Gastroesophageal sphincter (tissue), 4 donors: ENCODE measurements at places on chromosomes 12 and 14.

DNA sequence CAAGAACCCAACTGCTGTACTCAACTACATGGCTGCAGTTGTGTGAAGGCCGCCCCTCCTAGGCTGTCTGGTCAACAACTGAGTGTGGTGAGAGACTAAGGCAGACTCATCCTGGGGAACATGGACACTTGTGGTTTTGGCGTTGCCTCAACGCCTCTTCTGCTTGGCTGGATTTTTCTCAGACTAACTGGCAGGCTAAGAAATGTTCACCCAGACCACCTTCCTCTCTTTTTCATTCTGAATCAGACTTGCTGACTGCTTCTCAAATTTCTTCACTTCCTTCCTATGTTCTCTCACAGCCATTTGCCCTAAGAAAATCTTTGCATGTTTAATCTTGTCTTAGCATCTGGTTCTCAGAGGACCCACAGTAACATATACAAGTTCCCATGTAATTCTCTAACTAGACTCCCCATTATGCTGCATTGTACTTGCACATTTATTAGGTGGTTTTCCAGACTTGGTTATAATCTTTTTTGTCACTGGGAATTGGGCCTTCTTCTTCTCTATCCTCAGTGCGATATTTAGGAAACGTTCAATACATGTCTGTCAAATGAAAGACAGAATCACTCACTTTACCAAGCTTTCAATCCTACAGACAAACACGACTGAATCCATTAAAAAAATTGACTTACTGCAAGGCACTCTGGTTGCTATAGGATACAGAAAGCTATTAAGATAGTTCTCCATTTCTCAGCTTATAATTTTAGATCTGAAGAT lies 327.6 kb downstream of the CCER1 start:
- ATAC-seq: no peak

DNA sequence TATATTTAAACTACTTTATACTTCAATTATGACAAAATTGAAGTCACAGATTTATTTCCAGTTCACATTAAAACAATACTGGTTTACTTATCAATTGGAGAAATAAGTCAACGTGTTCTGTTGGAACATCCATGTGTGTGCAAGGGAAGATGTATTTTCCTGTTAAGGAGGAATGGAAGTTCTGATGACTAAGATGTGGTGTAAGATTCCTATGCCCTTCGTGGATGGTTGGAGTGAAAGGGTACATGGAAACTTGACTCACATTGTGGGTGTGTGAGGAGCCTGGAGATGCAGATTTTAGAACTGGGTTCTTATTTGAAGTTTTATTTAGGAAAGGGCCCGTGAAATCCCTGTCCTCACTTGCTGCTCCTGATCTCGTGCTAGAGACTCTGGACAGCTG lies 95.3 kb downstream of the CATSPERB start:
- ATAC-seq: no peak

DNA sequence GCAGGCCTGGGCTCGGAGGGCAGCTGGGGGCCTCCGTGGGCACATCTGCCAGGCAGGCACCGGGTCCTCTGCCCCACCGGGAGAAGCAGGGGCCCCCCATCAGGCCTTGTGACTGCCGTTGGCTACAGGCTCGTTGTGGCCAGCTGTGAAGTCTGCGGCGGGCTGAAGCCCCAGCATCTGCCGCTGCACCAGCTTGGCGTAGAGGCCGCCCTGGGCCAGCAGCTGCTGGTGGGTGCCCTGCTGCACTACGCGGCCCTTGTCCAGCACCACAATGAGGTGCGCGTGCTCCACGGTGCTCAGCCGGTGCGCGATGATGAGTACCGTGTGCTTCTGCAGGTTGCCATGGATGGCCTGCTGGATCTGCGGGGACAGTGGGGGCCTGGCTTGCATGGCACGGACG lies 33.9 kb upstream of the VPS37B start:
- no peak for ATAC-seq

- ATAC-seq: peak; percentile 90
These were observed 44.8 kb downstream of the GCH1 start for GRCh38 chr14:54857830-54858269.

- ATAC-seq: no peak
These were observed at the start of gene CTSG for GRCh38 chr14:24576182-24576581. TSS of gene CTSG (minus strand) at chr14:24576250. CDS start at chr14:24576223, 27 bp downstream.

GRCh38 chr14:102545461-102546265 lies 36.1 kb upstream of the ANKRD9 start:
- no peak for ATAC-seq

DNA sequence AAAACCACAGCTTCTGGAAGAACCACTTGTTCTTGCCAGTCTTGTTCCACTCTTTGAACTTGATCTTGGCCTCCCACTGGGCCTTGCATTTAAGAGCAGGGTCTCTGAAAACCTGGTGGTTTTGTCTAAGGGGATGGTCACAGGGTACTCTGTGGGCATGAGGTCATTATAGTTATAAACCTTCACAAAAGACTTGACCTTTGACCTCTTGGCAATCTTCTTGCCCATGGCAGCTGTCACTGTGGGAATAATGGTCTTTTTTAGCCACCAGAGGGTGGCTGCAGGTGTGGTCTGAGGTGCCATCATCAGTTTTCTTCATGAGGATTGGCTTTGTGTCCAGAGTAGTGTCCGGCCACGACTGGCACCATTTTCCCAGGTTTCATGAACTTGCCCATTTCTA lies 9.1 kb downstream of the ATP6V0A2 start:
- no peak for ATAC-seq

DNA sequence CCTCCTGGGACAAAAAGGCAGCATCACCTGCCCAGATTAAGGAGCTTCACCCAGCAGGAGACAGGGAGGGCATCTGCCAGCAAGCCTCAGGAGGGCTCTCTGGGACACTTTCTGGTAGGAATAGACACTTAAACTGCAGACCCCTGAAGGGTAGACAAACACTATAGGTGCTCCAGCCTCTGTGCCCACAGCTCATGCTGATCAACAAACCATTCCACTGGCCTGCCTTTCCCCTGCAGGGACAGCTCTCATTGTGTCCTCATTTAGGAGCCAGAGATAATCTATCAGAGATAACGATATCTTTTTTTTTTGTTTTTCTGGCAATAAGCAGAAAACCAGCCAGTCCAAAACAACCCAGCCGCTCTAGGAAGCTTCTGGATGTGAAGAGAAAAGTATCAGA lies 251.8 kb upstream of the CCDC196 start:
- ATAC-seq: no peak

DNA sequence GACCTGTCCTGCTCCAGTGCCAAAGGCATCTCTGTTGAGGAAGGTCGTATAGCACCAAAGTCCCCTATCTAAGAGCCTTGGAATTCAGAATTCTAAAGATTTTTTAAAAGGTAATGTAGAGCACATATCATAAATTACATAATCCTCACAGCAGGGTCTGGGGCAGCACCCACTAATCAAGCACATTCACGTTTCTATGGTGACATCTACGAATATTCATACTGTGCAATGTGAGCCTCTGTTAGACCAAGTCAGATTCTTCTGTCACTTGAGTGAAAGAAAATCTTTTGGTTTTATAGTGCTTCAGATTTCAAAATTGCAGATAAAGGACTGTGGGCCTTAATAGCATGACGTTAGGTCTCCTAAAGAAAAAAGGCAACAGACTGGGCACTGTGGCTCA lies 13.1 kb upstream of the TMEM229B start:
- ATAC-seq: no peak

DNA sequence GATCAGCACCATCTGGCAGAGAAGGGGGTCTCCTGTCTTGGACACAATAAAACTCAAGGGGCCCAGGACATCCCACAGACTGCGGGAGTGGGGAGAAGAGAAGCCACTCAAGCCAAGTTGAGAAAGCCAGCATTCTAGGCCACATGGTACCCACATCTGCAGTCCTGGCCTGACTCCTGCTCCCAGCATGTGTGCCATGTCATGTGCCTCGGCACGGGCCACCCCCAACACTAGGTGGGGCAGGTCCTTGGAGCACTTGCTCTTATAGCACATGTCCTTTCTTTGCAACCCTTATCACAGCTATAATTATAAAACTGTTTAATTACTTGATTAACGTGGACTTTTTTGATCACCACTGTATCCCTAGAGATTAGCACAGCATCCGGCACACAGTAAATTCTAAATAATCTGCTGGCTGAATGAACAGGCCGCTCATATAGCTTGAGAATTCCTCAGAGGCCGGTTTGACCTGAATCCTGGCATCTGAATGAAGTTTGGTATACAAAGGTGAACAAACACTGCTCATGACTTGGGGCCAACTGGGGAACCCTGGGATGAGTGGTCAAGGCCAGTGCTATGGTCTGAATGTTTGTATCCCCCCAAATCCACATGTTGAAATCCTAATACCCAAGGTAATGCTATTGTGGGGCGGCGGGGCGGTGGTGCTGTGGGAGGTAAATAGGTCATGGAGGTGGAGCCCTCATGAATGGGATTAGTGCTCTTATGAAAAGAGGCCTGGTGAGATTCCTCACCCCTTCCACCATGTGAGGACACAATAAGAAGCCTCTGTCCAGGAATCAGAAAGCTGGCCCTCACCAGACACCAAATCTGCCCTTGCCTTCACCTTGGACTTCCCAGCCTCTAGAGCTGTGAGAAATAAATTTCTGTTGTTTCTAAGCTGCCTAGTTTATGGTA lies 6.6 kb downstream of the NCKAP5L start:
- no peak for ATAC-seq

DNA sequence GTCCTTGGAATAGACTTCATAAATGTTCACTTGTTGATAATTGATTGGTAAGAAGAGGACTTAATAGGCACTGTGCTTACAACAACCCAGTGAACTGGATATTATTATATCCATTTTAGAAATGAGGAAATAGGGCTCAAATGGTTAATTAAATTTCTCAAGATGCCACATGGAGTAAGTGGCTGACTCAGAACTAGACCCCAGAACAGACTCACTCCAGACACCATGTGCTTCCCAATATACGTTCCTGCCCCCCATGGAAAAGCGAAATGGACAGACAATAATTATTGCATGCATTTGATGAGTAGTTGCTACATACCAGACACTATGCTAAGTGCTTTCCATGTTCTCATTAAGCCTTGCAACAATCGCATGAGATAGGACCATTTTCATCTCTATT lies 895 bp upstream of the ANKS1B start:
- no peak for ATAC-seq

DNA sequence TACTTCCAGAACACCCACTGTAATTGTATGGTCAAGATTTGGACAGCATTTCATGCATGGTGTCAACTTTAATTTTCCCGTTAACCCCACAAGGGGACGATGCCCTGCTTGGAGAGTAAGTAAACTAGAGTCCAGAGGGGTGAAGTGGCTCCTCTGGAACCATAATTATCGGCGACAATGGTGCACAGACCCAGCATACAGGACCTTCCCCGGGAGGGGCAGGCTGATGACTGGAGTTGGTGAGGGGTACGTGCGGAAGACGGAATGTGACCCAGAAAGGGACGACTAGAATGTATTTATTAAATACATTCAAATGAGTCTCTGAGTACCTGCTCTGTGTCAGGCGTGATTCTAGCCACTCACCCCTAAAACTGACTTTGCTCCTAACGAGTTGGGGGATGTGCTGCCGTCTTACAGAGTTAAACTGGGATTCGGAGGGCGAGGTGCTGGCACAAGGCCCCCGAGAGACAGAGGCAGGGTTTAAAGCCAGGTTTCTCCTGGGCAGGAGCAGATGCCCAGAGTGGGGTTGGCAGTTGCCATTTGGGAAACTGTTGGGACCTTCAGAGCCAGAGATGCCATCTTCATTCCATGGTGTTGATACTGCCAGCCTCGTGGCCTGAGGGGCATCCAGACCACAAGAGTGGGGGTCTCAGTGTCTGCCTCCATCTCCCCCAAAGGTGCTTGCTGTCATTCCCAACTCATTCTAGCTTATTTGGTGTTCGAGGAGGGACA lies 10.9 kb downstream of the RTL1 start:
- no peak for ATAC-seq

GRCh38 chr12:14946162-14946561 lies 7.8 kb upstream of the ERP27 start:
- ATAC-seq: no peak

GRCh38 chr12:57215668-57216013 lies 953 bp upstream of the NXPH4 start:
- no peak for ATAC-seq

DNA sequence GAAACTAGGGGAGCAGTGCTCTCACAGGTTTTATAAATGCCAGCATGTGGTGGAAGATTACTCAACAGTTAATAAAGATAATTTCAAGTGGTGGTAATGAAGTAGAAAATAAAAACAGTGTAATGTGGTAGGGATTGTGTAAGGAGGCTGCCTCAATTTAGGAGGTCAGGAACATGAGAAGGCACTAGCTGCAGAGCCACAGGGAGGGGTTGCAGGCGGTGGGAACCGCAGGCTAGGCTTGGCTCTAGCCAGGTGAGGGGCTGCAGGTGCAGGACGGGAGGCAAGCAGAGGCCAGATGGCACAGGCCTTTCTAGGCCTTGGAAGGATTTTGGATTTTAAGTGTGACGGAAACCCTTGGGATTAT lies 768 bp downstream of the METTL25 start:
- no peak for ATAC-seq

DNA sequence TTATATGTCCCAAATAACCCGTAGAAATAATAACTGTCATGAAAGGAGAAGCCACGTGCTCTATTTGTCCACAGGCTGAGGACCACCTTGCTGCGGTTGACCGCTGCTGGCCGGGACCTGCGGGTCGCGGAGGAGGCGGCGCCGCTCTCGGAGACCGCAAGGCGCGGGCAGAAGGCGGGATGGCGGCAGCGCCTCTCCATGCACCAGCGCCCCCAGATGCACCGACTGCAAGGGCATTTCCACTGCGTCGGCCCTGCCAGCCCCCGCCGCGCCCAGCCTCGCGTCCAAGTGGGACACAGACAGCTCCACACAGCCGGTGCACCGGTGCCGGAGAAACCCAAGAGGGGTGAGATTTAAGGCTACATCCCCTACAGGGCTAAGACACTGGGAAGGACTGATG lies 21.0 kb downstream of the RPGRIP1 start:
- ATAC-seq: no peak

DNA sequence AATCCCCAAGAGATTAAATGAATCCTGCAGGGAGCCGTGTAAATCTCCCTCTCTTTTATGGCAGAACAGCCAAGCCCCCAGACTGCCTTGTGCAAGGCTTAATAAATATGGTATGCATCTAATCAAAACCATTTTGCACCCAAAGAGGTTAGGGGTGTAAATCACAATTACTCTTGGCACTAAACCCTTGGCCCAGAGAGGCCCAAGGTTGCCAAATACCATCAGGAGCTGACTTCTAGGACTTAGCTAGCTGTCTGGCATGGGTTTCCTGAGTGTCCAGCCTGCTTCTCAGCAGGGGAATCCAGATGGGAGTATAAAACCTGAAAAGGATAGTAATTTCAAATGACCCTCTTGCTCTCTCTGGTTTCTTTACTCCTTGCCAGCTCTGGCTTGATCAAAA lies 610.4 kb downstream of the MED13L start:
- ATAC-seq: no peak

DNA sequence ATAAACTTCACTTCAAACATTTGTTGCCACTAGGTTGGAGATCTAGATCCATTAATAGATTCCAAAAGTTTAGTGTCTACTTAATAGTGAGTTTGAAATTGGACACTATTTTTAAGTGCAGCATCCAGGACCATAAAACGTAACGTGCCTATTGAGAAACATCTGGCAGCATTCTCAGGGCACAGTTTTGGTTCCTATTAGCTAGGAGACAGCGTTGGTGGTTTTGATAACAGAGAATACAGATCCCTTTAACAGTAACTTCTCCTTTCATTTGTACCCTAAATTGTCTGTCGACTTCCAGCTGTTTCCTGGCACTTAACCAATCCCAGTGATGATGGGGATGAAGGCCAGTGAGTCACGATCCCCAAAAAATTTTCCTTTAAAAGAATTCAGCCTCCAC lies 25.8 kb downstream of the KCNK10 start:
- ATAC-seq: no peak

GRCh38 chr12:128840862-128841468 lies 12.3 kb upstream of the GLT1D1 start:
- ATAC-seq: no peak

GRCh38 chr12:119544765-119545625 lies 48.6 kb upstream of the TMEM233 start:
- ATAC-seq: no peak
